ENCODE measurements at places on chromosomes 3 and 15.
A peak's percentile ranks its signal among the peaks of the same experiment; 100 is the strongest.

- DNase-seq, result no peak
These were observed 45.1 kb upstream of the FGD5 start for GRCh38 chr3:14773691-14774128.

GRCh38 chr3:43879166-43879565, 188.4 kb downstream of the ABHD5 start:
- DNase-seq, result no peak

GRCh38 chr3:70201975-70202374, 110.5 kb downstream of the MDFIC2 start:
- no peak for DNase-seq

GRCh38 chr3:11465744-11466616, 177.7 kb downstream of the VGLL4 start:
- no peak for DNase-seq

GRCh38 chr15:39807791-39808190, 25.1 kb upstream of the FSIP1 start:
- DNase-seq, result no peak

DNA sequence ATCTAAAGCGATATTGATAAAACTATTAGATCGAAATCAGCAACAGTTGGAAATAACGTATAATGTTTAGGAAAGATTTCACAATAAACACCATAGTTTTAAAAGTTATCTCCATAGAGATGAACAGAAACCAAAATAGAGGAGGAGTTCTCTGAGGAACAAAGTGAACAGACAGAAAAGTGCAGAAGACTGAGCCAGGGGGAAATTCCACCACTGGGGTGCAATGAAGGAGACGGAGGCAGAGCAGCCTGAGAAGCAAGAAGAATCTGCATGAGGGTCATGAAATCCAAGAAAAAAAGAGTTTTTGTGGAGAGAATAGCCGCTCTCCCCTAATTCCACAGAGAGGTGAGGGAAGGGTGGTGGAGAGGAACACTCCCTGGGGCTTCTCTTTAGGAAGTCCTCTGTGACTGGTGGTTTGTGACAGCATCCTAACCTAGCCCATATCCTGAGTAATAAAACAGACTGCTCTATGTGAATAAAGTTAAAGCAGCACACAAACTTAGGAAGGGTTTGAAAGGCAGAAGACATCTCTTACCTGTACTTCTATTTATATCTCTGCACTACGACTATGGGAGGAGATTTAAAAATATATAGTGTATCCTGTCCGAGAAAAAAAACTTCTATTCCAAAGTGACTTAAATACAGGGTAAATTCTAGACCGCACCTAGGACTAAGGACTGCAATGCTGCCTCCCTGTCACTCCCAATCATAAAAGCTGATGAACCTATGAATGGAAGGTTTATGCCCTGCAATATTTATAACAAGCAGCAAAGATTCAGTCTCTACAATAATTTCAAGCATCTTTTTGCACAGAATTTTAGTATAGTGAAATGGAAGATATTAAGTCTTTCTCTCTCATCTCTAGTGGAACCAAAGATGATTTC, 22.9 kb downstream of the ATP8B4 start:
- no peak for DNase-seq

- DNase-seq, result no peak
These were observed 290.3 kb downstream of the ZBTB20 start for GRCh38 chr3:114856835-114857234.

GRCh38 chr15:84750583-84751092, 2.2 kb downstream of the ZNF592 start:
- DNase-seq, result no peak

GRCh38 chr3:126306397-126306796, 50.8 kb downstream of the KLF15 start:
- DNase-seq, result no peak

DNA sequence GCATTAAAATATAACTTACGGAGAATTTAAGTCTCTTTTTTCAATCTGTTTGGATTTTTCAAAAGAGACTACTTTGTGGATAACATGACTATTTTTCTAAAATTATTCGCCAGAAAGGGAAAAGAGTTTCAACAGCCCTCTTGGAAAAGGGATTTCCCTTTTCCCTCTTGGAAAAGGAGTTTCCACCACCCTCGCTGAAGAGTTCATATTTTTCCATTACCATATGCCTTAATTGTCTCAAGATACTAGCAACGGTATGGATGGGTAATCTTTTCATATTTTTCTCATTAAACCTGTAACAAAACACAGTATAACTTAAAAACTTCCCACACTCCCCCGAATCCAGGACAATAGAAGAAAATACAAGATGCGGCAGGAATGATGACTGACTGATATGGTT, 66.1 kb upstream of the SPATA12 start:
- no peak for DNase-seq

DNA sequence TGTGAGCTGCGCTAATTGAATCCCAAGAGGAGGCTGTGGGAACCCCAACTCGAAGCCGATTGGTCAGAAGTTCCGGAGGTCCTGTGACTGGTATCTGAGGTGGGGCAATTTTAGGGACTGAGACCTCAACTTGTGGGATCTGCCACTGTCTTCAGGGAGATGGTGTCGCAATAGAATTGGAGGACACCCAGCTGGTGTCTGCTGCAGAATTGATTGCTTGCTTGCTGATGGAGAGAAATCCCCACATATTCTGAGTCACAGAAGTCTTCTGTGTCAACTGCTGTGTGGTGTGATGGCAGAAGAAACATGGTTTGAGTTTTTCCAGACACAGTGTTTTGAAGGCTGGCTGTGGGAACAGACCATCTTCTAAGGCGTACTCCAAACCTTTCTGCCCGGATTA, 99.7 kb upstream of the PLXNA1 start:
- DNase-seq, result no peak

GRCh38 chr3:157442729-157443128, 6.1 kb downstream of the PTX3 start:
- no peak for DNase-seq

DNA sequence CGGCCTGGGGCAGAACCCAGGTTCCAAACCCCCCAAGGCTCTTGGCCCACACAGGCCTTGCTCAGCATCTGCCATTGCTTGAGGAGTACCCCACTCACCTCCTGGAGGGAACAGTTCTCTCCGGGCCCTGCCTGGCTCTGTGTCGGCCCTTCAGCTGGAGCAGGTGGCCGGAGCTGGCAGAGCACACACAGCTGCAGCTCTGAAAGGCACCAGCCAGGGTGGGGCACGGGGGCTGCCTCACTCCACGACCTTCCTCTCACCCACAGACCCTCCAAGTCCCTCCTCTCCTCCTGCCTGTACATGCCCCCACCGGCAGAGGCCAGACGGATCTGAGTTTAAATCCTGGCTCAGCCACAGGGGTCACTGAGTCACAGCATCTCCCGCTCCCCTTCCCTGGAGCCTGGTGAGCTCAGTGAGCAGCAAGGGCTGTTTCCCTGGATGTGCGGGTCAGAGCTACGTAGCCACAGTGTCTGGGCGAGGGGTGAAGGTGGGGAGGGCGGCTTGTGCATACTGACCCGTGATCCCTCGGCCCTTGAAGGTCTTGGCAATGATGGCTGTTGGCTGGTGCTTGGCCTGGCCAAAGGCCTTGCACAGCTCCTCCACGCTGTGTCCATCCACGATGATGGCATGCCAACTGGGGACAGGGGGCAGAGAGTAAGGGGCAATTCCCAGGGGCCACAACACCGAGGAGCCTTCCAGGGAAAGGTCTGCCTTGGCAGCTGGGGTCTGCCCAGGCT, 23.0 kb downstream of the TKT start:
- DNase-seq, result no peak

DNA sequence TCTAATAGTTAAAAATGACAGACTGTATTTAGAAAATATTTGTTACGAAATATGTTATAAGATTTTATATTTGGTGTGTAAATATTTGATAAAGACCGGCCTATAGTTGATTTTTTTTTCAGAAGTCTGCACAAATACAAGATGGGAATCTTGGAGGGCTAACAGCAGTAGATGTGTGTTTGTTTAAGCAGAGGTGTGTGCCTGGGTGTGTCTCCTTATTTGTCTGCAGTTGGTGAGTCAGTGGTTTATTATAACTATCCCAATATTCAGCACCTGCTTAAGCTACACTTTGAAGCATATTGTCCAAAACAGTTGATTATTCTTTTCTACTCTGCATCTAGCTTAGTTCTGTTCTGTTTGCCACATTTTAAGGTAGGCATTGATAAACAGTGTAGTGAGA, 12.4 kb downstream of the GLCE start:
- no peak for DNase-seq

GRCh38 chr15:48285329-48286214, 45.7 kb upstream of the DUT start:
- peak; percentile 72 for DNase-seq

DNA sequence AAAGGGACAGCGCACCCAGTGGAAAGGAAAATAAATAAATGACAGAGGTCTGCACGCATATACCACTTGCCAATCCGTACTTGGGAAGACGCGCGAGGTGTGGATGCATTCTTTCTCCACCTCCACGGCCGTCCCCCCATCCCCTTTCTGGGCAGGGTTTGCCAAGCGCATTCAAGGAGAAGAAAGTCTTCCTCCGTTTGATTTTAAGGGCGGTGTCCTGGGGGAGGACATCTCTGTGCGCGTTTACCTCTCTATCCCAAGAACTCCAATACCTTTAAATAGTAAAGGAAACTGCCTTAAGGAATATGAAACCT, 576 bp upstream of the MB21D2 start:
- DNase-seq, result no peak

- DNase-seq, result no peak
These were observed 511 bp upstream of the RARB start for GRCh38 chr3:25427563-25427941.

DNA sequence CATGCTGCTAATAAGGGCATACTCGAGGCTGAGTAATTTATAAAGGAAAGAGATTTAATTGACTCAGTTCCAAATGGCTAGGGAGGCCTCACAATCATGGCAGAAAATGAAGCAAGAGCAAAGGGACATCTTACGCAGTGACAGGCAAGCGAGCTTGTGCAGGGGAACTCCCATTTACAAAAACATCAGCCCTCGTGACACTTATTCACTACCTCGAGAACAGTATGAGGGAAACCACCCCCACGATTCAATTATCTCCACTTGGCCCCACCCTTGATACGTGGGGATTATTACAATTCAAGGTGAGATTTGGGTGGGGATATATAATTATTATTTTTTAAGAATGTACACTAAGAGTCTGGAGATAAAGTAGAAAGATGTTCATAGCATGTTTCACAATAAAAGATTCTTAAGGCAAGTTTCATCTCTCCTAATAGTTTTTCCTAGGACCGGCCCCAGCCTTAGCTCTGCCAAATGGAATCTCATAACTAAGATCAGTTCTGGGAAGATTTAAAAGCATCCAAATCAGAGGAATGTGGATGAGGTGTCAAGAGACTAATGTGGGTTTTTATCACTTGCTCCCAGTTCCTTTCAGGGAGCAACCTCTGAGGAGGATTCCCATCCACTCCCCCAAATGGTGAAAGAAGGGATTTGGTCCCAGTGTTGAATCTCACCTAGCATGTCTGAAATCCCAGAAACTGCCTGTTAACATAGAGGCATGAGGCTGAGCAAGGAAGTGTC, 221.0 kb downstream of the ZMAT3 start:
- no peak for DNase-seq

GRCh38 chr3:52188556-52188955, 9.4 kb upstream of the ALAS1 start:
- DNase-seq, result no peak

- no peak for DNase-seq
These were observed 44.2 kb downstream of the ACAD9 start for GRCh38 chr3:128923576-128923975.

DNA sequence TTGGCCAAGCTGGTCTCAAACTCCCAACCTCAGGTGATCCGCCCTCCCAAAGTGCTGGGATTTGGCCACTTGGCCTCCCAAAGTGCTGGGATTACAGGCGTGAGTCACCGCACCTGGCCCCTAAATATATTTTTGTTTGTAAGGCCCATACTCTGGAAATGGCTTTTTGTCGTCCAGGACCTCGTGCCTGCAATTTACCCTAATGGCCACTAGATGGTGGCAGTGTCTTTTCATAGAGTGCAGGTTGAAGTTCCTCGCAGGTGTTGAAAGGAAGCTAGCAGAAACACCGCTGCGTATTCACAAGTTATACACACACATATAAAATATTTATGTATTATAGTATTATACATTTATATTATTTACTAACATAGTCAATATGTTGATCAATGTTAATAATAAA, 97.2 kb downstream of the LRTM1 start:
- DNase-seq, result no peak

DNA sequence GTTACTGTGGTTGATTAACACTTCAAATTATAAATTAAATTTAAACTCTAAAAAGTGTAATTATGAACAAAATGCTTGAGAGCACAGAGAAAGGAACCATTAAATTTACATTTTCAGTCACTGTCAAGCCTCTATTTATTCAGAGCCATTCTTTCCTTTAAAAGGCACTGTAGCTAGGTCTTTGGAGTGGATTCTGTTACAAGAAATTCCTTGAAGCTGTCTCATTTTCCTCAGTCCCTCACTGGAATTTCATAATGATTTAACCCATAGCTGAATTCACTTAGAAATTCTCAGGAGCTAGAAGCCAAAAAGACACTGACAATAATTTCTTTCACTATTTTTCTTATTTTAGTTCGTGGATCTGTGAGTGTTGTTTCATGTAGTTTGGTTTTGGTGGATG, 81.2 kb upstream of the TCF12 start:
- no peak for DNase-seq

GRCh38 chr3:115548611-115549010, 74.7 kb upstream of the GAP43 start:
- no peak for DNase-seq

GRCh38 chr3:87076946-87077345, 86.0 kb upstream of the VGLL3 start:
- peak; percentile 58 for DNase-seq

- DNase-seq, result peak; percentile 24
These were observed 34.5 kb downstream of the ICE2 start for GRCh38 chr15:60444289-60444912.

DNA sequence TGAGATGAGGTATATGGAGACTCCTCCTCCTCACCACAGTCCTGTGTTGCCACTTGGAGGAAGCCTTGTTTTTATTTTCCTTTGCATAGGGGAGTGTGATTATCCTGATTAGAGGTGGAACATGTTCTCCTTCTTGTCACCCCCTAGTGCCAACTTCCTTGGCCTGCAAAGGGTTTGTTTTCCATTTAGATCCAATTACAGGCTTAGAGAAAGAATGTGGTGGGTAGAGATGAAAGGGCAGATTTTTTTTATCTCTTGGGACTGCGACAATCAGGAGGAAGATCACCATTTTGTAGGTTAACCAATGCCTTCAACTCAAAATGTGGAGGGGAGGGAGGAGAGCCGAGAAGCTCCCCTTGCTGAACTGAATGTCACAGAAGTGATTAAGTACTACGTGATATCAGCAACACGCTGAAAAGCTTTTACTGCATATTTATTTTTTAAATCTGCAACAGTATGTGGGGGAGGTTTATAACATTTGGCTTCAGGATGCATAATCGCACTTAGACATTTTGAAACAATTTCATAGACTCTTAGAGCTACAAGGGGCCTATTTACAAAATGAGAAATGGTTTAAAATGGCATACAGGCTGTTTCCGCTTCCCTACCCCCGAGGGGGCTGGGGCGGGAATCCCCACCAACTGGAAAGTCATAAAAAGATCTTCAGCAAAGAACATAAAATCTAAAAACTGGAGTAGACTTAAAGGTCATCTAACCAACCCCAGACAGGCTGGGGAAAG, 2.4 kb downstream of the LMCD1 start:
- DNase-seq, result no peak

GRCh38 chr15:81766829-81767475, 278.9 kb downstream of the MEX3B start:
- DNase-seq, result no peak

Data from HS-5 (cell line).